ENCODE measurements at places on chromosomes 2 and 18.

- no peak for DNase-seq
Measured at GRCh38 chr2:45370369-45370768, 240.7 kb downstream of the SRBD1 start.

DNA sequence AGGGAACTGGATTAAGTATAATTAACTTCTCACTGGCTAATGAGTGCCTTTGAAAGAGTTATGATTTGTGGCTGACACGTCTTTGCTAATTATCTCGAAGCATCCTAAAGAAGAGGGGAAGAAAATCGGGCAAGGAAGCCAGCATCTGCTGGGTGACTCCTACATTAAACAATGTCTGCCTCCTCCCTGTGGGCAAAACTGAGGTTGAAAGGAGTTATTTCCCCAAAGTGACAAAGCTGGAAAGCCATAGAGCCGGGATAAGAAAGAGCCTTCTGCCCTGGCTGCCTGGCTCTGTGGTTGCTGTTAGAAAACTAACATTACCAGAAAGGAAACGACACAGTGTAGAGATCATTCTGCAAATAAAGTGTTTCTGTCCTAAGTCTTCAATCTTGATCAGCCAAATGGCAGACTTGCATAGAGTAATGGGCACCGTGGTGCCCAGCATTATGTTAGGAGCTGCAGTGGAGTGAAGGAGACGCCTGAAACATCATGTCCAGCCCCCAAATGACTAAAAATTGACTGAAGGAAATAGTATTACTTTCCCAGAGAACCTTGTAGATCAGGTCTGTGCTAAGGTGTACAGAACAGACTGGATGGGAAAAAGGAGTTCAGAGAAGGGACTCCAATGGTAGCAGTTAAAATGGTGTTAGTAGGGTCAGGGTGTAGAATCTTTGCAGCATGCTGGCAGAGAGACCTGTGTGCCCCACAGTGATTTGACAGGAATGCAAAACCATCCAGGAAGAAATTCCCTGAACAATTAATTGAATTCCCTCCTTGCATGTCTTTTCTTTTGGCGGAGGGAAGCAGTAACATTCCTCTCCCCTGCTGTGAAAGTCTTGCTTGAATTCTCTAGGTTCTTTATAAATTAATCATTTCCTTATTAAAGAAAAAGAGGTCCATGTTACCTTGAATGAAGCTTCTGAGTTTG is 44.4 kb downstream of the ALPK2 start:
- no peak for DNase-seq

DNA sequence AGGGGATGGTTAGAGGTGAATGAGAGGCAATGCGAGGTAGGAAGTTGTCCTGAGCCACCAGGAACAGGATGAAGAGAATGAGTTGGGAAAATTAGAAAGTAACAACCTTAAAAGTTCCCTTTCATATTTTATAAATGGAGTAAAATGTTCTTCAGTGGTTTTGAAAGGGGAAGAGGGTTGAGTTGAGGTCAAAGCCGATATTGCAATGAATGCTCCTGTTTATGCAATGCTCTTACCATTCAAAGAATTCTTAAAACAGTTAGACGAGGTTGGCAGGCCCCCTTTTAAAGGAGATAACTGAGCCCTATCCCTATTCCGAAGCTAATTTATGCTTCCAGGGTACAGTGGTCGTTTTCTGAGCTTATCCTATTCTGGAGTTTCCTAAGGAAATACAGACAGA is 2110.3 kb upstream of the CELF4 start:
- DNase-seq, result no peak

DNA sequence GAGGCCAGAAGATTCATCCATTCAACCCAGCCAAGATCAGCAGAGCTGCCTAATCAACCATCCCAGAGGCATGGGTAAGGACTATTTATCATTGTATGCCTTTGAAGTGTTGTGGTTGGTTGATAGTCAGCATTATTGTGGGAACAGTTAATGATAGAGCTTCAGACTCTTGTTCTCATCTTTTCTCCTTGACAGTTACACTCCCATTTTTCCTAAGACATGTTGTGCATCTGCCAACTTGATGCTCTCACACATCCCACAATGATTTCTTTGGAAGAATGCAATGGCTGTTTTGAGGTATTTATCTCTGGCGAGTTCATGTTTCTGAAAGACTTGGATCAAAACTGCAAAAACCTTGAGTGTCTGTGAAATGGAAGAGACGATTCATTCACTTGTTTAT is 55.4 kb downstream of the FASTKD2 start:
- no peak for DNase-seq

DNA sequence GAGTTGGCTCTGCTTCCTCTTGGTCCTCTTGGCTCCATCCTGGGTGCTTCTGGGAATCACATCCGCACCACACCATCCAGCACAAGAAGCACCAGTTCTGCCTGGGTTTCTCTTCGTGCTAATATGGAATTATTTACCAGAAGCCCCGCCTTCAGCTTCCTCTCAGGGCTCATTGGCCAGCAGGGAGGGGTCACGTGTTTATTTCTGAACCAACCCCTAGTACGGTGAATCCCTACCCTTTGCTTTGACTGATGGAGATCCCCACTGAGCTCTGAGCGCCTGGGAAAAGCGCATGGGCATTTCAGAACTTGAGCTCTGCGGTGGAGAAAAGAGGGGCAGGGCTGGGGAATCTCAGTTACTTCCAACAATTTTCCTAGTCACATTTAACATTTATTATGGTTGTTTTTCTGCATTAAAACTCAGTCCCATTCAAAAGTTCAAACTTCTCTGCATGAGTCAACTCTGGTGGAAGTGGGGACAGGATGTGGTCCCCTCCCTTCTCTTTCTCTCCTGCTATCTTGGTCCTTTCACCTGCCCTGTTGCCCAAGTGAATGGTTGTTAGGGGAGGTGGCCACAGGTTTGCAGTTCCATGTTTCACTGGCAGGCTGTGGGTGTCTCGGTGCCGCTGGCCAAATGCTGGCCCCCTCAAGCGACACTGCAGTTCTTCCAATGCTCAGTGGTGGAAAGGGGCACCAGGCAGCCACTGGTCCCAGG is 76.4 kb upstream of the TTC39C start:
- DNase-seq, result no peak

GRCh38 chr2:151363709-151364108 is 6.3 kb downstream of the TNFAIP6 start:
- DNase-seq, result peak; percentile 64

- no peak for DNase-seq
Measured at GRCh38 chr2:25338401-25338800, 3.3 kb downstream of the DNMT3A start.

DNA sequence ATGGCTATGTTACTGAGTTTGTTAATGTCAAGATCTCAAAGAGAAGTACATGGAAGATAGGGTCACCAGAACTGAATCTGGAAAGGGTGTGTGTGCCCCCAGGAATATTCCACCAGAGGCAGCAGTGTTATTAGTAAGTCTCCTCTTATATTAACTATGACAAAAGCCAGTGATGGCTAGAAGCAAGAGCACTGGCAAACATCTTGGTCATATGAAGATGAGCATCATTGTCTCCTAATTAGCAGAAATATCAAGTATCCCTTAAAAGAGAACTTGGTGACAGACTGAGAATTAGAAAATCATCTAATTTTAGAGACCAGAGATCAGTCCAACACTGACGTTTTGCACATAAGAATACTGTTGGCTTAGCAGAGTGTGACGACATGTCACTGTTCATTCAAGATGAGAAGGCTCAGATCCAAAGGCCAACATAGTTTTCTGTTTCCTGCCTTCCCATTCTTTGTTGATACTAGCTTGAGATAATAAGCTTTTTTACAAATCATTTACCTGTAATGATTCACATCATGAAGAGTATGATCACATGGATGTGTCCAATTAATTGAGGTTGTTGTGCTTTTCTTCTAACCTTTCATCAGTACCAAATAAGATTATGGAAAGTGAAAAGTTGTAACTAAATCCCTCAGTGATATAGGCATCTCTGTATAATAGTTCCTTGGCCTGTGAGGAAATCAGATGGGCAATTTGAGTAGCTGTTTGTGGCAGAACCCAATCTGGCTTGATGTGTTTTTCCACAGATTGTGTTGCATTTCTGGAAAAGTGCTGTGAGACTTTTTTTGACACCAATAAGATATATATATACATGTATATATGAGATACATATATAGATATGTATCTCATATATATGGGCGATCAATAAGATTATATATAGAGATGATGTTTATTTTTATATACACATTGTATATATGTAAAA is 44.5 kb downstream of the MAPRE2 start:
- DNase-seq, result no peak

- DNase-seq, result no peak
Measured at GRCh38 chr18:61308795-61309393, 24.3 kb upstream of the CDH20 start.

GRCh38 chr2:71067567-71068217 is 756 bp upstream of the NAGK start:
- DNase-seq, result no peak

DNA sequence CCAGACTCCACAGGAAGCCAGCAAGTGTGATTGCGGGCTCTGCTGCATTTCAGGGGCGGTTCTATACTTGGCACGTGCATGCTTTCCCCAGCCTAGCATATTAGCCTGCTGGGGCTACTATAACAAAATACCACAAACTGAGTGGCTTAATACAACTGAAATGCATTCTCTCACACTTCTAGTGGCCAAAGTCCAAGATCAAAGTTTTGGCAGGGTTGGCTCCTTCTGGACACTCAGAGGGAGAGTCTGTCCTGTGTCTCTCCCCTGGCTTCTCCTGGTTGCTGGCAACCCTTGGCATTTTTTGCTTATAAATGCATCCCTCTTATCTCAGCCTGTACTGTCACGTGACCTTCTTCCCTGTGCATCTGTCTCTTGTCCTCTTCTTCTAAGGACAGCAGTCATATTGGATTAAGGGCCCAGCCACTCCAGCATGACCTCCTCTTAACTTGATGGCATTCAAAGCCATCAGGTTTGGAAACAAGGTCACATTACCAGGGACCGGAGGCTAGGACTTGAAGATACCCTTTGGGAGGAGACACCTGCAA is 138.7 kb downstream of the RNF152 start:
- DNase-seq, result no peak

GRCh38 chr2:159792599-159792998 is 5.4 kb downstream of the CD302 start:
- DNase-seq, result no peak

DNA sequence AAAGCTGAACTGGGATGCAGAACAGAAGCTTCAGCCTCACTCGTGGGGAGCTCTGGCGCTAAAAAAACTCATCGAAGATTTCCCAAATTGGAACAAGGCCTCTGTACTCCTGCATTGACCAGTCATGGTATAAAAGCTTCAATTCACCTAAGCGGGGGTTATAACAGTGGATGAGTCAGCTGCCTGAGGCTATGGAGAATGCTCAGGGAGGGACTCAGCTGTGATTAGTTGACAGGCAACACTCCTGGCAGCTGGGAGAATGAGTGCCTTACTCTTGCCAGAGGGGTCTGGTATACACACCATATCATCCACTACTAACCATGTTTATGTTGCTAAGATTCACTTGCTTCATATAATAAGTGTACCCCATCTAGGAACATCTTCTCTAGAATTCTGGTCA is 350.6 kb upstream of the VRK2 start:
- no peak for DNase-seq

DNA sequence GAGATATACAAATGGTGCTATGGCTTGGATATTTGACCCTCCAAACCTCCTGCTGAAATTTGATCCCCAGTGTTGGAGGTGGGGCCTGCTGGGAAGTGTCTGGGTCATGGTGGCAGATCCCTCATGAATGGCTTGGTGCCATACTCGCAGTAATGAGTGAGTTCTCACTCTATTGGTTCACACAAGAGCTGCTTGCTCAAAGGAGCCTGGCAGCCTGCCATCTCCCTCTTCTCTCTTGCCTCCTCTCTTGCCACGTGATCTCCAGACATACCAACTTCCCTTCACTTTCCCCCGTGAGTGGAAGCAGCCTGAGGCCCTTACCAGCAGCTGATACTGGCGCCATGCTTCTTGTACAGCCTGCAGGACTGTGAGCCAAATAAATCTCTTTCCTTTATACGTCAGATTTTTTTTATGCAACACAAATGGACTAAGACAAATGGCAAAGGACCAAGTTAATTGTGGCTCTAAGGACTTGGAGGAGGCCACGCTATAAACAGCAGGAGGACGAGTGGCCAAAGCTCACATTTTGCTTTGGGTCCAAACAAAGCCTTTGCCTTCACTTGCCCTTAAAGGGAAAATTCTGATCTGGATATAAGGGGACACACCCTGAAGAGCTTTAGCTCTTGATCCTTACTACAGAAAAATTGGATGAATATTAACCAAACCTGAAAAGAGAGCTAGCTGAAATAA is 214.7 kb downstream of the SS18 start:
- no peak for DNase-seq

- DNase-seq, result peak; percentile 61
Measured at GRCh38 chr18:13447621-13448334, 229.2 kb downstream of the LDLRAD4 start.

DNA sequence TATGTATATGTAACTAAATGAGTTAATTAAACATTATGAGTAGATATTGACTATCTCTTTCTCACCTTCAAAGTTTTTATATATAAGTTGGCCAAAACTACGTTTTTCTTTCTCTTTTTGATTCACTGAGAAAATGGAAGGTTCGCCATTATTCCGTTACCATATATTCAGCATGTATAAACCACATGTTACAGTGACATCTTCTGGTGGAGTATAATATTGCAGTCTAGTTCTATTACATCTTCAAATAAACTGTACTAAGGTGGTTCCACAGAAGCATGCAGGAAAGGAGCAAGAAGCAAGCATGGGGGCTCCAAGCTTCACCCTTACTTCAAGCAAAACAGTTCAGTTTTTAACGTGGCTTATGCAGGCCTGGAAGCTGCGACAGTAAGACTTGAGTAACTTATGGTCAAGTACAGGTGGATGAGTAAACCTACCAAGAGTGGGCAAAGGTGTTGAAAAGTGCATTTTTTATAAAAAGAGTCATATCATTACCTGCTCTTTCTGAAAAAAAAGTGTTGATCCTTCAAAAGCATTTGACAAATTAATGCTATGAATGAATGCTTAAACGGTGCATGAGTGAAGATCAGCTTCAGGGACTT is 129.8 kb upstream of the RAB6C start:
- DNase-seq, result peak; percentile 75

- DNase-seq, result no peak
Measured at GRCh38 chr18:62485684-62486083, 37.1 kb upstream of the ZCCHC2 start.

- no peak for DNase-seq
Measured at GRCh38 chr2:97714084-97714949, 941 bp downstream of the ZAP70 start.
